ENCODE measurements at places on chromosomes 1 and 21. TPM values are rescaled to one million over a fixed set of nuclear protein-coding genes. Genes with fewer than 3 reads are reported as not detected.

The CFAP45 gene
- total RNA-seq: 0.85 TPM

The MRPL39 gene
- 58.8 TPM for total RNA-seq

The KIF17 gene
- 3.4 TPM for total RNA-seq

DNA sequence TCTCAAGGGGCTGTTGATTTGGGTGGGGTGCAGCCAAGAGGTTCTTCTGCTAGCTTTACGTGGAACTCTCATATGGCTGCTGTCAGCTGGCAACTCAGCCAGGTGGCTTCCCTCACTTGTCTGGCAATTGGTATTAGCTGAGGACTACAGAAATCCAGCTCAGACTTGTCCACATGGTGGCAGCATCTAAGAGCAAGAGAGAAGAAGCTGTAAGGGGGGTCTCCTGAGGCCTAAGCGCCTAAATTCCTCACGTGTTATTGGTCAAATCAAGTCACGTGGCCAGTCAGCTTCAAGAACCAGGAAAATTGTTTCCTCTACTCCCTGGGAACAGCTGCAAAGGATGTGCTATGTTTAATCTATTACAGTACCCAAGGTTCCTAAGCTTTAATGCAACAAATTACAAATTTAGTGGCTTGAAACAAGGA is 4.2 kb upstream of the DYRK3 start:
- peak; percentile 93 for DNase-seq

DNA sequence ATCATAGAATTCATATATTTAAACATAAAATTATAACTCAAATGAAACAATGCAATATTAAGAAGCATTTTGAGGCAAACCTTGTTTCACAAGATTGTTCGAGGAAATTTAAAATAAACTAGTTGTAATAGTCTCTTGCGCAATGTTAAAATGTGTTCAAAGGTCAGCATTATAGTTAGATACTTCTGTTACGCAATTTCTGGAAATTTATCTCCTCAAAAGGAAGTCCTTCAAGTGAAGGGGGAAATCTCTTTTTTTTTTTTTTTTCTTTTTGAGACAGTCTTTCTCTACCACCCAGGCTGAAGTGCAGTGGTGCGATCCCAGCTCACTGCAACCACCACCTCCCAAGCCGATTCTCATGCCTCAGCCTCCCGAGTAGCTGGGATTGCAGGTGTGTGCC is 52.1 kb downstream of the FMO4 start:
- no peak for DNase-seq

DNA sequence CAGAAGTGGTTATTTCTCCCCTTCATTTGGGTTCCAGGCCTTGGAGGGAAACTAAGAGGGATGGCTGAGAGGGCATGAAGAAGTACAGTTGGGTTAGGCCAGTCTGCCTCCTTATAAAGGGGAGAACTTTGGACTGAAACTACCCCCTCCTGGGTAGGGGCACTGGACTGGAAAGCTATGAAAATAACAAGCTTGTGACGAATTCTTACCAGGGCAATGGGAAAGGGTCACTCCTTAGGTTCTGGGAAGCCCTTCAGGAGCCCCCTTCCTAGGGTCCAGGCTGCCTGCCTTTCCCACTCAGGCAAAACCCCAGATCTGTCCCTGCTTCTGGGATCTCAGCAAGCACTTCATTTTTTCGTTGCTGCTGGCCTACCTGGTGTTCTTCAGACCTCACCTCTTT is 9.8 kb upstream of the P3R3URF start:
- DNase-seq: no peak

GRCh38 chr1:18535391-18536210 is 54.9 kb downstream of the KLHDC7A start:
- peak; percentile 24 for DNase-seq

- DNase-seq: no peak
Observed at GRCh38 chr1:4626560-4627319, 27.7 kb upstream of the AJAP1 start.

DNA sequence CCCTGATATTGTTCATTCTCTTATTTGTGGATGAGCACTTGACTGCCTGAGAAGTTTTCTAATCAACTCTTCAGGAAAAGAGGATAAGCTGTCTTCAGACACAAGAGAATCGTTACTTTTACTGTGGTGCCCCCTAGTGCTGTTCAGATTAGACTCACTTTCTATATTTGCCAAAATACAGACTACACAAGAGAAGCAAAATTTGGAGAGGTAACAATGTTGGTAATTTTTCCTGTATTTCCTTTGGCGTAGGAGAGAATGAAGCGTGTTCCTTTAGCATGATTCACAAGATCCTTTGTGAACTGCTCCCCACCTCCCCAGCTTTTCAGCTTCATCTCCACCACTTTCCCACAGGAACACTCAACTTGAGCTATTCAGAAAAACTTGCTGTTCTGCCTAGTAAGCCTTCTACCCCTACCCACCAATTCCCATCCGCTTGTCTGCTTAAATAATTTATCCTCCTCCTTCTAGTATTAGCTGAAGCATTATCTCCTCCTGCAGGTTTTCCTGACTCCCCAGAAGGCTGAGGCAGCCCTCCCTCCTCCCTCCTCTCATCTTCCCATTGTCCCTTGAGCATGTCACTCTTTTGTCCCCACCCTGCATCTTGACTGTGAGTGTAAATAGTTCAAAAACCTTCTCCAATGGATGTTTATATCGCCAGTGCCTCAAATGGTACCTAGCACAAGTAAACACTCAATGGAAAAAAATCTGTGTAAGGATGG is 4.5 kb downstream of the TNFSF4 start:
- peak; percentile 34 for DNase-seq

GRCh38 chr1:207805841-207806421 is 54.1 kb downstream of the CD46 start:
- DNase-seq: no peak

DNA sequence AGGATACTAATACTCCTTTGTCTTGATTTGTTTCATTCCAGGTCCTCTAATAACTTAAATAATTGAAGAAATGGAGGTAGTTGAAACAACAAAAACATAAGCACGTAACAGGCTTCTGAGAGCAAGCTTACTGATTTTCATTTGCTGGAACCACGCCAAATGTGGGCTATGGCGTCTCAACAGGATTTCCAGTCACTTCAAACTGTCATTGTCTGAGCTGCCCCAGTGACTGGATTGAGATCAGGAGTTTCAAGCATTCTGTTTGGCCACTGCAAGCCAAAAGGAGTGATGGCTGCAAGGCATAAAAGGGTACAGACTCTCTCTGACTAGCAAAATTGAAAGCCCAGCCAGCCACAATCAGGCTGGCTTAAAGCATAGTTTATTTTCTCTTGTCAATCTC is 289.9 kb downstream of the DPYD start:
- DNase-seq: no peak

DNA sequence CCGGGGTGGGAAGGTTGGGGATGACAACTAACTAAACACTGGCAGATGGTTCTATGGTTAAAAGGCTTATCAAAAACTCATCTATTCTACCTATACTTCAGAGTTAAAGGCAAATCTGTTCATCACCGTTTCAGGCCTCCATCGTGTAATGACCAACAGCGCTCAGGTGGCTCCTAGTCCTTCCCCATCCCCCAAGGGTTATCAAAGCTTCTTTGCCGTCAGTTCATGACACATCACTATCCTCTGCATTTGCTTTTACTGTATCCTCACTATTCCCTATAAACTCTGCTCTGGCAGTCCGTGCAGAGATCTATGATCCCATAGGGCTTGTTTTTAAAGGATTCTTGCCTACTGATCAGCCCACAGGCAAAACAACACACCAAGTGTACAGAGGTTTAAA is 8.2 kb downstream of the HMGN1 start:
- DNase-seq: no peak

DNA sequence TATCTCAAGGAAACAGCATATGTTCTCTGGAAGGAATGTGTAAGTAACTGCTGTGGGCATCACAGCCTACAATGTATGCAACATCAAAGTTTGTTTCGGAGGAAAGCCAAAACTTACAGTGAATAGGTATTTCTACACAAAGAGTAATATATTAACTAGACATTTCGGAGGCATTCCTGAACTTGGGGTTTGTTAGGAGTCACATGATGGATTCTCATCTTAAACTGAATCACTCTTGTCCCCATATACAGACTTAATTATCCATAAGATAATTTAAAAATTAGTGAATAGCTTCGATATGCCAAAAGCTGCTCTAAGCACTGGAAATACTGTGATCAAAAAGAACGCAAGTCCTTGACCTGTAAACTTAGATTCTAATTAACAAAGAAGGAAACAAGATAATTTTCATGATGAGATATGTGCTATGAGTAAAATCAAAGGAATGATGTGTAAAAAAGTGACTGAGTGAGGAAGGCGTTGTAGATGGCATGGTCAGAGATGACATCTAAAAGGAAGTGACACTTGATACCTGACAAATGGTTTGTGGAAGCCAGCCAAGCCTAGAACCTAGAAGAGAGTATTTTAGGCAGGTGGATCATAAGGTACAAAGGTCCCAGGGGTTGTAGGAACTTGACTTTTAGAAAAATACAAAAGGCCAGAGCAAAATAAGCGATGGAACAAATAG is 273.1 kb downstream of the MRPL39 start:
- no peak for DNase-seq

GRCh38 chr1:228378090-228378872 is 28.4 kb downstream of the TRIM11 start:
- peak; percentile 94 for DNase-seq

GRCh38 chr1:33606272-33606671 is 133.8 kb downstream of the ZSCAN20 start:
- DNase-seq: no peak
